ENCODE measurements at places on chromosomes 5 and 9. TPM values are rescaled to one million over a fixed set of nuclear protein-coding genes. Genes with fewer than 3 reads are reported as not detected.
A peak's percentile ranks its signal among the peaks of the same experiment; 100 is the strongest.

KCNV2 gene
- total RNA-seq, result not detected

DNA sequence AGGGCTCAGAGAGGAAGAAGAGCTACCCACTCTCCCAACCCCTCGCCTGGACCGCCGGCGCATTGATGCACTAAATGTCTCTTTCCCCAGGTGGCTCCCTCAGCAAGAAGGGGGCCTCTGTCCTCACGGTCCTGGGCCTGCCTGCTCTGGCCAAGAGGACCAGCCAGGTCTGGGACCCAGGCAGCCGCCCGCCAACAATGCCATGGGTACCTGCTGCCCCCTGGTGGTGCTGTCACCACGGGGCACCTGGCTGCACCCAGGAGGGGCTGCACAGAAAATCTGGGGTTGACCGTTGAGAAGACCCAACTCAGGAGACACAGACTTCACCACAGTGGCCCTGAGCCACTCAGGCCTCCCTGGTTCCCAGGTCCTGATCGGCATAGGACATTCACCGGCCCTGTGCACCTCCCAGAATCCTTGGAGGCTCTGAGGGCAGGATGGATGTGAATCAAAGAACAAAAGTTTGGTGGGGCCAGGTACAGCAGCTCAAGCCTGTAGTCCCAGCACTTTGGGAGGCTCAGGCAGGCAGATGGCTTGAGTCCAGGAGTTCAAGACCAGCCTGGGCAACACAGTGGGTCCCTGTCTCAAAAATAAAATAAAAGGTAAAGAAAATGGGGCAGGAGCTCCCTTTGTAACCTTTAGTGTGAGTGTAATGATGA lies 2.4 kb upstream of the VAV2 start:
- peak; percentile 79 for DNase-seq
- no peak overlapping the region for H3K4me3 ChIP-seq
- no peaks in the 10 kb centered on the region for H3K27me3 ChIP-seq
- no peak overlapping the region for H3K27ac ChIP-seq

DNA sequence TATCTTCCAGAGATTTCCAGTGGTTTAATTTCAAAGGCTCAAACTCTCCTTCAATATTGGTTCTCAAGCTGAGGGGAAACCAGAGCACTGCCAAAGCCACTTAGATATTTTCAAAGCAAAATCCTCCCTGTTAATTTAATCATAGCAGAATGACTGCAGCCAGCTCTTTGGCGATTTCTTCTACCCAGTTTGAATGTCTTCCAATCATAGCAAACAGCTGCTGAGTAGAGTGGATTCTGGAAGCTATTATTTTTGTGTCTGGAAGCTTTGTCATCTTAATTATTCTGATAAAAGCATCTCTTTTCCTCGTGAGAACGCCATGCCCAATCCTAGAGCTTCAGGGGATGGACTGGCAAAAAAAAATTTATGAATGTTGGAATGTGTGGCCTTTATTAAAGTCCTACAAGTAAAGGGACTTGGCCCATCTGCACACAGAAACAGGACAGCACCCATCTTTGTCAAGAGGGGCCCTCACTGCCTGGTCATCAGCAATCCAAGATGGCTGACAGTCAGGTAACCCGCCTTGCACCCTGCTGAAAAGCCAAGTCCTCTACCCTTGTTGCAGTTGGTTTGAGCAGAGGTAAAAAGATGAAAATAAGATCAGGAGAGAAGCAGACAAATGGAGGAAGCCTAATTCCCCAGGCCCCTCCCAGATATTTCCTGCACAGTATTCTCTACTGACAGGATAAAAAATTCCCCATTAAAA lies 125.1 kb downstream of the SUSD1 start:
- no peaks in the 10 kb centered on the region for H3K36me3 ChIP-seq
- H3K27me3 ChIP-seq, result no peaks in the 10 kb centered on the region
- H3K4me1 ChIP-seq, result peaks cover 13% of the 10 kb centered on the region
- no peak for DNase-seq
- H3K4me3 ChIP-seq, result no peak overlapping the region
- H3K27ac ChIP-seq, result no peak overlapping the region

GRCh38 chr9:91334053-91334452 lies 27.7 kb downstream of the AUH start:
- H3K4me1 ChIP-seq, result no peaks in the 10 kb centered on the region
- H3K27ac ChIP-seq, result no peak overlapping the region
- no peak overlapping the region for H3K4me3 ChIP-seq
- H3K27me3 ChIP-seq, result no peaks in the 10 kb centered on the region
- peaks cover 23% of the 10 kb centered on the region for H3K36me3 ChIP-seq

DNA sequence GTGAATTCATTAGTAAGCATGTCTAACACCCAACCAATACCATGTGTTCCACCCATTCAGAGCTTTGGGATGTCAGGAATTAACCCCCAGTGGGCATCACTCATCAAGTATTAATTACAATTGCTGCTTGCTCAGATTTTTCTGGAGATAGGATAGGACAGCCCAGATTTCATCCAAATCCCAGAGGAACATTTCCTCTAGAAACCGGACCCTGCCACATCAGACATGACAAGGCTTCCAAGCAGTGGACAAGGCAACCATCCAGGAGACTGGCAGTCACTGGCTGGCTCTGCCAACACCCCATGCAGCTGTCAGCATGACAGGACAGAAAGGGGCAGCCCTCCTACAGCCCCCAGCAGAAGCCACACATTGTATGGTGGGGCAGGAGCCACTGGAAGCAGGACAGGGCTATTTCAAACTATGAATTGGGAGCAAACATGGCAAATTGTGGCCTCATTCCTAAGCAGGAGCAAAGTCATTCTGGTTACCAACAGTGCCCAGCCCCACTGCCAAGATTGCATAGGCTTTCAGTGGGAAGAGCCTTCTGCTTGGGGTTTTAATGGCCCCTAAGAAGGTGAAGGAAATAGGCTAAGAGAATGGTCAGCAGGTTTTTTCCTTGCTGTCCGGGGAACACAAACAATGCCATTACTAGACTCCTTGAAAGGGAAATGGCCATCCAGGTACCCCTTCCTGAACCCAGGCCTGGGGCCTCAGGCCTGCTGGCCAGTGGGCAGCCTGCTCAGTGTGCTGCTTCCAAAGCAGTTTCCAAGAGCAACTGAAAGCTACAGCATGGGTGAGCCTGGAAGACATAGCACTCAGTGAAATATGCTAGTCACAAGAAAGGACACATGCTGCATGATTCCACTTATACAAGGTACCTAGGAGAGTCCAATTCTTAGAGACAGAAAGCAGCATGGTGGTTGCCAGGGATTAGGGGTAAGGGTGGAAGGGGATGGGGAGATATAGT lies 294.7 kb upstream of the SLC30A5 start:
- no peak overlapping the region for H3K4me3 ChIP-seq
- DNase-seq, result no peak

DNA sequence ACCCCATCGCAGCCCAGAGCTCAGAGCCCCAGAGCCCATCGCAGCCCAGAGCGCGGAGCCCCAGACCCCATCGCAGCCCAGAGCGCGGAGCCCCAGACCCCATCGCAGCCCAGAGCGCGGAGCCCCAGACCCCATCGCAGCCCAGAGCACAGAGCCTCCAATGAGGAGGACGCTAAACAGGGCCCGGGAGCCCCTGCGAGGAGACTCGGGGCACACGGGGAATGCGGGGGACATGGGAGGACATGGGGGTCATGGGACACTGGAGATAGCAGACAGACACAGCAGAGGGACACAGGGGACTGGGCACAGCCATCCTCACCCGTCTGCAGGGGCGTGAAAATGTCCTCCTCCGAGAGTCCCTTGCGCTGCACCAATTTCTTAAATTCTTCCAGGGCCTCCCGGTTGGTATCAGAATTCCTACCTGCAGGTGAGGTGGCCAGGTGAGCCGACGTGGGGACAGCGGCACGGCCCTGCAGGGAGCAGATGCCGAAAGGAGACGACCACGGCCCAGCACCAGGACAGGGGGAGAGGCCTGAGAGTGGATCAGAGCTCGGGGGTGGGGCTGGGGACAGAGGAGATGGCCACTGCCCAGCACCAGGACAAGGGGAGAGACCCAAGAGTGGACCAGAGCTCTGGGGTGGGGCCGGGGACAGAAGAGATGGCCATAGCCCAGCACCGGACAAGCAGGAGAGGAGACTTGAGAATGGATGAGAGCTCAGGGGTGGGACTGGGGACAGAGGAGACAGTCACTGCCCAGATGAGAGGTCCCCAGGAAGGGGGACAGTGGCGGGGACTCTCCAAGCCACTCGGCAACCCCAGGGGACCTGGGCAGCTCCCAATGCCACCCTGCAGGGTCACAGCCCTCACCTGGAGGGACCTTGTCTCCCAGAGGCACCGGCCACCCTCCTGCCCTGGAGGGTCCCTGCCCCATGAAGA lies 2.8 kb downstream of the OBP2B start:
- no peak overlapping the region for H3K4me3 ChIP-seq
- H3K27me3 ChIP-seq, result no peaks in the 10 kb centered on the region
- DNase-seq, result no peak
- no peak overlapping the region for H3K27ac ChIP-seq

DNA sequence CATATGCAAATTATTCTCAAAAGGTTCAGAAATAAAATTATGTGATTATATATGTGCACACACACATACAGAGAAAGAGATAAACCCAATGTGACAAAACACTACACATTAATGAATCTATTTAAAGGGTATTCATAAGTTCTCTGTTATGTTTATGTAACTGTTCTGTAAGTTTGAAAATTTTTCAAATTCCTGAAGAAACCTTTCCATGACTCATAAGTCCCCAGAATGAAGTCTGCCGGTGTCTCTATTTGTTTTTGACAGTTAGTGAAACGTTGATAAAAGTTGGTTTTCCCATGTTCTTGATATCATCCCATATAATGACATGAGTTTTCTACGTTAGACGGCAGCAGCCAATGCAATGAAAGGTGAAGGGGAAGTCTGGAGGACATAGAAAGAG lies 199.5 kb upstream of the PUM3 start:
- no peak for DNase-seq
- no peak overlapping the region for H3K27ac ChIP-seq
- no peaks in the 10 kb centered on the region for H3K36me3 ChIP-seq
- H3K27me3 ChIP-seq, result no peaks in the 10 kb centered on the region
- no peak overlapping the region for H3K4me3 ChIP-seq
- no peaks in the 10 kb centered on the region for H3K4me1 ChIP-seq

DNA sequence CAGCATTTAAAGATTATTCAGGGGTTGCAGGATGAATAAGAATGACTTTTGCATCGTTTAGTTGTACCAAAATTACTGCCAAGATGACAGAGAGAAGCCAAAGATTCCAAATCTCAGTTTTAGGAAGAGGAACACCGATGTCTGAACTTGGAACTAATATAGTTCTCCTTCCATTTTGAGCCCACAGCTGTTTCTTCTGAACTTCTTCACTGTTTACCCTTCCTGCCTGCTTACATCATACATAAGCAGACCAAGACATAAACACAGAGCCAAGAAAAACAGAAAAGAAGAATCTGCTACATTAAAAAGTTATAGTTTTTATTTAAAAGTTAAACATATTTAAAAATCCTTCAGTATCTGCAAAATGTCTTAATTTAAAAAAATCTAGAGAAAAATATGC lies 146.9 kb upstream of the RAPGEF1 start:
- no peak for DNase-seq
- peaks cover 20% of the 10 kb centered on the region for H3K36me3 ChIP-seq
- no peak overlapping the region for H3K27ac ChIP-seq
- H3K4me1 ChIP-seq, result peaks cover 33% of the 10 kb centered on the region

GRCh38 chr9:17863213-17863883 lies 284.5 kb downstream of the SH3GL2 start:
- no peaks in the 10 kb centered on the region for H3K27me3 ChIP-seq
- H3K4me3 ChIP-seq, result no peak overlapping the region
- H3K4me1 ChIP-seq, result no peaks in the 10 kb centered on the region
- H3K27ac ChIP-seq, result no peak overlapping the region

CEL gene
- 2.4 TPM for total RNA-seq

DNA sequence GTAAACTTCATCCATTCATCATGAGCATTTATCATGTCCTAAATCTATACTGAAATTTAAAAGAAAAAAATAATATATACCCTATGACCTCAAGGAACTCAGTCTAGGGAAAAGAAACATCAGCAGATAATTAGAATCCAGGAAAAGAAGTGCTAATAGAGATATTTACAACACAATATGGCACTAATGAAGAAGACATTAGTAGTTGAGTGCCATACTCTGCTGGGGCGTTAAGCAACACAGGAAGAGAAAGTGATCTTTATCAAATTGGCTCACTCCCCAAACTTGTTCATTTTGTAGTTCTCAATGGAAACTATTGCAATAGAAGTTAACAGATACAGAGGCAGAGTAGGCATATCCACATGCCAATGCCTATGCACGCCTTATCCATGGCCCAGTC lies 27.5 kb downstream of the GABRA6 start:
- DNase-seq, result no peak
- H3K27ac ChIP-seq, result no peak overlapping the region

DNA sequence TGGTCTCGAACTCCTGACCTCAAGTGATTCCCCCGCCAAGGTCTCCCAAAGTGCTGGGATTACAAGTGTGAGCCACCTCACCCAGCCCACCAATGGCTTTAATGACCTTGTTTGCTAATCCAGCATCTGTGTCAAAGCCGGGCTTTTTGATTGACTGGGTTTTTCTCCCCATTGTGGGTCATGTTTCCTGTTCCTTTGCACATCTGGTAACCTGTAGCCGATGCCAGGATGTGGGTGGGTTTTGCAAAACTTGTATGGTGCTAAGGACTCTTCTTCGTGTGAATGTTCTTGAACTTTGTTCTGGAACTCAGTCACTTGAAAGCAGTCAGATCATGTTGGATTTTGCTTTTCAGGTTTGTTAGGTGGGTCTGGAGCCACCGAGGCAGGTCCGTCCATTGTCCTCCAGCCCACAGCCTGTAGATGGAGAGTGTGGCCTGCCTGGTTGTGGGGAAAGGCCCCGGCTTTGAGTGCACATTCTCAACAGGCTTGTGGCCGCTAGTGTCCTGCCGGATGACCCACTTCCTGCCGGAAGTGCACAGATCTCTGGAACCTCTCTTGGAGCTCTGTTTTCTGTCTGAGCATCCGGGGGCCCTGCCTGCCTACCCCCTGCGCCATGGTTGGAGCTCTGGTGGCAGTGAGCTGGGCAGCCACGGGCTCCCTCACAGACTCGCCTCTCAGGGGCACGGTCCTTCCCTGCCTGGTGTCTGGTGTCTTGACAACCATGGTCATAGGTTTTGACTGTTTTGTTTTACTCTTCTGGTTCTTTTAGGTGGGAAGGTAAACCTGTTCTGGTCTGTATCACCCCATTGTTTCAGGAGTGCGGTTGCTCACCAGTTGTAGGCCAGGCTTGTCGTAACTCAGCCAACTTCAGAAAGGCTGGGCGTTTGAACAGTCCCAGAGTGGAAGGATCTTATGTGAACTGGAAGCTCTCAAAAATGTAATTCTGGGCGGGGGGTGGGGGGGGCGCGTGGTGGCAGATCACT lies 69.6 kb upstream of the CACNA1B start:
- no peak for DNase-seq
- peaks cover under 1% of the 10 kb centered on the region for H3K36me3 ChIP-seq
- H3K27ac ChIP-seq, result no peak overlapping the region
- no peaks in the 10 kb centered on the region for H3K27me3 ChIP-seq

GRCh38 chr9:135126451-135127187 lies 39.2 kb downstream of the OLFM1 start:
- no peaks in the 10 kb centered on the region for H3K27me3 ChIP-seq
- H3K36me3 ChIP-seq, result no peaks in the 10 kb centered on the region
- peaks cover 3% of the 10 kb centered on the region for H3K4me1 ChIP-seq
- no peak for DNase-seq

DNA sequence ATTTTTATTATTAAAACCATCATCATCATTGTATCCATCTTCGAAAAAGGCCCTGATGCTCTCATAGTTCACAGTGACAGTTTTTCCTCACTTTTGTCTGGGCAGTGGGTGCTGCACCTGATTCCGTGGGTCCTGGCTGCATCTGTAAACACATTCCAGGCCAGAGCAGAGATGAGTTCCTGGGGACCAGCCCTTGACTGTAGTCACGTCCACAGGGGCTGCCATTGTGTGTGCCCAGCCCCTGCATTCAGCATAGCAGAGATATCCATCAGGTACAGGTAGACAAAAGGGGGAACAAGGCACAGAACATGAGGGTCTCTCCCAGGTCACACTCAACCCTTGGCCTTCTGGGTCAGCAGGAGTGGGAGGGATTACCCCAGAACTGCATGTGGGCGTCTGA lies 189.0 kb downstream of the NR3C1 start:
- no peaks in the 10 kb centered on the region for H3K27me3 ChIP-seq
- H3K4me1 ChIP-seq, result no peaks in the 10 kb centered on the region
- no peak overlapping the region for H3K27ac ChIP-seq

Data from tibial nerve (tissue), 4 donors.